Heart right ventricle (tissue), 16 donors: ENCODE measurements at places on chromosomes 2 and 18. TPM values are rescaled to one million over a fixed set of nuclear protein-coding genes. Genes with fewer than 3 reads are reported as not detected.

The TMEM178A gene
- total RNA-seq: 4.8 TPM

The PPP1R1C gene
- 34.7 TPM for total RNA-seq

The OR6B2 gene
- total RNA-seq: not detected

- H3K36me3 ChIP-seq: peaks cover 23% of the 10 kb centered on the region
- no peaks in the 10 kb centered on the region for H3K27me3 ChIP-seq
- DNase-seq: no peak
- H3K27ac ChIP-seq: no peak overlapping the region
These were observed 32.1 kb downstream of the CLASP1 start for GRCh38 chr2:121617042-121617599.

GRCh38 chr18:51255693-51256092 is 58.2 kb upstream of the MEX3C start:
- H3K27ac ChIP-seq: no peak overlapping the region
- no peak overlapping the region for H3K4me3 ChIP-seq
- H3K36me3 ChIP-seq: no peaks in the 10 kb centered on the region

GRCh38 chr18:52288403-52289004 is 51.5 kb upstream of the DCC start:
- H3K36me3 ChIP-seq: no peaks in the 10 kb centered on the region
- no peak overlapping the region for H3K4me3 ChIP-seq
- H3K27ac ChIP-seq: no peak overlapping the region
- DNase-seq: peak; percentile 10
- H3K27me3 ChIP-seq: no peaks in the 10 kb centered on the region
- no peaks in the 10 kb centered on the region for H3K4me1 ChIP-seq

GRCh38 chr2:240965905-240966456 is 32.4 kb upstream of the SNED1 start:
- H3K4me1 ChIP-seq: peaks cover 27% of the 10 kb centered on the region
- peak overlapping the region; percentile 70 for H3K27ac ChIP-seq
- no peaks in the 10 kb centered on the region for H3K36me3 ChIP-seq
- H3K27me3 ChIP-seq: no peaks in the 10 kb centered on the region
- no peak overlapping the region for H3K4me3 ChIP-seq
